ENCODE measurements at places on chromosomes 7 and 10.

- no peak for DNase-seq
Measured at GRCh38 chr7:98329100-98329790, 47.8 kb downstream of the BRI3 start.

GRCh38 chr7:18828260-18828993, 289.0 kb downstream of the TWIST1 start:
- DNase-seq = no peak

DNA sequence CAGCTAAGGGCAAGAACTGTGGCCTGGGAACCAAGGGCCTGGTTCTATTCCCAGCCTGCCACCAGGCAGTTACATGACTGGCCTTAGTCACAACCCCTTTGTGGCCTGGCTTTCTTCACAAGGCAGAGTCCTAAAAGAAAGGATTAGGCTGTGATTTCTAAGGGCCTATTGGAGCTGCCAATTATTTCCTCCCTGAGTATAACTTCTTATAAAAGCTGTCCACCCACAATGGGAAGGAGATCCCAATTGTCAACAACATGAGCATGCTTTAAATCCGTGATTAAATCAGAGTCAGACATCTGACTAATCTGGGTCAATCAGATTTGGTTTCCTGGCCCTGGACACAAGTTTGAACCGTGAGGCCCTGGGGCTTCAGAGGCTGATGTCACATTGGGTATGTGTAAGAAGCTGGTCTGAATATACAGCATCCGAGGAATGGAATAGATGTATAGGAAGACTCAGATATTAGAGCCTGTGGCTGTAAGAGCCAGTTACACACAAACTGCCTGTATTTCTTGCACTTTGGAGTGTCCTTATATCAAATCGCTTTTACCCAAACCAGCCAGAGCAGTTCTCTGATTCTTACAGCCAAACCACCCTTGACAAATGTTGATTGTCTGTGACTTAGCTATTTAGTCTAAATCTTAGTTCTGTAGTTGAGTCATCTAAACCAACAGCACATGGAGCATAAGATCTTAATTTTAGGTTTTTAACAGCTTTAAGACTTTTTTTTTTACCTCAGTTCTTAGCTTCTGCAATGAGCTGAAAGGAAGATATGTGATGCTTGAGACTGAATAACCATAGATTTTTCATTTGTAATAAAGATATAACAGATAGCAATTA, 61.3 kb downstream of the ABCB4 start:
- DNase-seq = no peak

DNA sequence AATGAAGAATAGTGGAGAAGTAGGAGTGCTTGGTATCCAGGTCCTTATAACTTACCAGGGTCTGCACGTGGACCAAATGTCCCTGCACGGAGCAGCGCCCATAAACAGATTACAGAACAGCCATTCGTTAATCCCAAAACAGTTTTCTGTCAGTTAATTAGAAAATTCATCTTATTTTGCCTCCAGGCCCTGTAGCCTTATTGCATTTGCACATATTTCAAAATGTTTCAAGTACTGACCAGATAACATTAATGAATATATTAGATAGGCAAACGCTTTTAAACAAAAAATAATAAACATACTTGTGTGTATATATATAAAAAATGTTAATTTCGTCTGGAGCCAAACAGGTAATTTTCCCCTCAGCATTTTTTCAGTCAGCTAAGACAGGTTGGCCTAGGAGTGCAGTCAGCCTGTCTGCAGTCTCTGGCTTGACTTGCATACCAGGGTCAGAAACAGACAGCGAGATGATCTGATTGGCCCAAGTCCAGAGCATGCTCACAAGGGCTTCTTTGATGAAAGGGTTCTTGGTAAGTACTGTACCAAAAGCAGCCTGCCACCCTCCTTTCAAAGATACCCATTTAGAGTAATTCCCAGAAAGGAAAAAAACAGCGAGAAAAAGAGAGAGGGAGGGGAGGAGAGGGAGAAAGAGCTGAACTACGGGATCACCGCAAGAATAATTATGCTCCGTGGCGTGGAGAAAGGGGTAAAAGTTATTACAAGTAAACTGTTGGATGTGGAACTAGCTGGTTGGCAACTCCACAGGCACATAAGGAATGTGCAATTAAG, 194.4 kb upstream of the TCF7L2 start:
- no peak for DNase-seq

GRCh38 chr7:150953061-150953997, 24.8 kb downstream of the KCNH2 start:
- DNase-seq = no peak

- no peak for DNase-seq
Measured at GRCh38 chr10:122516734-122517133, 43.8 kb upstream of the DMBT1 start.

- DNase-seq = no peak
Measured at GRCh38 chr7:129017264-129017663, 37.6 kb downstream of the TNPO3 start.

DNA sequence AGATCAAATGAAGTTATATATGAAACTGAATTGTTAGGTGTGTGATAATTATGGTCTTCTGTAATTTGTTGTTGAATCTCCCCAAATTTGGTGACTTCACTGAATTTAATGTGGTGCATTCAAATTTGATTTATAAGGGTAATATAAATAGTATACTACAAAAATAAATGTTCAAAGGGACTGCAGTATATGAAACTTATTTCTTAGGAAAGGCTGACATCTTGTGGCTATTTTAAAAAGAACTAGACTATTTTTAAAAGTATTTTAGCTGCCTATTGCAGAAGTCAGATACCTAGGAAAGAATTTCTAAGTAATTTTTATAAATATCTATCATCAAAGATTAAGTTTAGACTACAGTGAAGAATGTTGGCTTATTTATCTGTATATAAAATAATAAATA, 36.6 kb downstream of the ATRNL1 start:
- peak; percentile 63 for DNase-seq

- no peak for DNase-seq
Measured at GRCh38 chr7:2943851-2944601, 99.6 kb downstream of the CARD11 start.

GRCh38 chr10:82221601-82222149, 346.7 kb downstream of the NRG3 start:
- DNase-seq = no peak

GRCh38 chr10:30782537-30783461, 153.2 kb upstream of the LYZL2 start:
- no peak for DNase-seq

- no peak for DNase-seq
Measured at GRCh38 chr10:4127518-4128315, 342.7 kb upstream of the KLF6 start.

DNA sequence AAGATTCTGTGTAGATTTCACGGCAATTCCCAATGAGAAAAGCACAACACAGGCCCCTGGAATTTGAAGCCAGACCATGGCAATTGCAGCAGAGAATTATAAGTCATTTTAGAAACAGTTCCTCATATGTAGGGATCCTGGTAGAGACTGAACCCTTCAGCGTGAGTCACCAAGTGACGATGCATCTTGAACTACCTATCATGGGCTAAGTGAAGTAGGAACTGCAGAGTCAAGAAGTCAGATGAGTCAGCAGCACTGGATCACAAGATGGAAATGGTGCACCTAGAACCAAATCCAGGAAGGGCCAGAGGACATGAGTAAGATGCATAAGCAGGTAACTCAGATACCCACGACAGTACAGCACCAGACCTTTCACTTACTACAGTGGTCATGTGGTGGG, 140.0 kb upstream of the TPK1 start:
- no peak for DNase-seq

DNA sequence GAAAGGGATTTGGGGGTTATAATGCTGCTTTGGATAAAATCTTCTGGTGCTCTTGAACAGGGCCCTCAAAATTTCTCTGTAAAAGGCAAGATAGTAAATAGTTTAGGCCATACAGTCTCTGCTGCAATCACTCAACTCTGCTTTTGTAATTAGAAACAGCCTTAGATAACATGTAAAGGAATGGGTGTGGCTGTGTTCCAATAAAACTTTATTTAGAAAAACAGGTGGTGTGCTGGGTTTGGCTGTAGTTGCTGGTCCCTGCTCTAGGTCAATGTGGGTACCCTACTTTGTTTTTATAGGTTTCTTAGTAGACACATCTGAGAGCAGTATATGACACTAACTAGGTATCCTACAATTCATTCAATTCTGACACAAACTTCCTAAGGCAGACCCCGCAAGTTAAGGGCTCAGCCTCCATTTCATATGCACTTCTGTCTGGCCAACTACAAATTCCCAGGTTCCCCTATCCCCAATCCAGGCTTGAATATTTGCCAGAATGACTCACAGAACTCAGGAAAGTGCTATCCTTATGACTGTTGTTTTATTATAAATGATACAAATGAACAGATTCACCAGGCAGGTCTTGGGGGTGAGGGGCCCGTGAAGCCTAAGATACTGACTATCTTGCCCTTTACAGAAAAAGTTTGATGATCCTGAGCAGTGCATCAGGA, 349.9 kb downstream of the RPS24 start:
- DNase-seq = no peak

DNA sequence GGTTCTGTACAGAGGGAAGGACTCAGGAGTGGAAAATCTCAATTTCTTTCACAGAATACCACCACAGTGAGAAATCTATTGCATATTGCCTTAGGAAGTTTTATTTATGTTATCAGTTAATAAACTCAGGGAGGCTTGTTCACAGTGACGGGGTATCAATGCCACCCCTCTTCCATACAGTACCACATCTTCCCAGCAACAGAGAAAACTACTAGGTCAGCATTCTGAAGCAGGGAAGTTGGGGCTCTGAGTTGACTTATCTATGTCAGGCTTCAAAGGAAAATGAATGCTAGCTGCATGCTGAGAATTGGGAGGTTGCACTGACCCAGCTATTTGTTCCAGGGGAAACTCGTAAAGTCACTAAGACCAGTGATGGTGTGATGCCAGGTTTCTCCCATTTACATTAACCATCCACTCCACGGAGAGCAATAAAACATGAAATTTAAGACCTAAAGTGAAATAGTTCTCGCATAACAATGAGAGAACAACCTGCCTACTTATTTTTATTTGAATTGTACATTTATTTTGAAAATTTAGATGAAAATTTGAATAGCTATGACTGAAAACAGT, 266.7 kb downstream of the RNLS start:
- DNase-seq = no peak

GRCh38 chr7:82760074-82760473, 316.5 kb upstream of the CACNA2D1 start:
- DNase-seq = no peak

DNA sequence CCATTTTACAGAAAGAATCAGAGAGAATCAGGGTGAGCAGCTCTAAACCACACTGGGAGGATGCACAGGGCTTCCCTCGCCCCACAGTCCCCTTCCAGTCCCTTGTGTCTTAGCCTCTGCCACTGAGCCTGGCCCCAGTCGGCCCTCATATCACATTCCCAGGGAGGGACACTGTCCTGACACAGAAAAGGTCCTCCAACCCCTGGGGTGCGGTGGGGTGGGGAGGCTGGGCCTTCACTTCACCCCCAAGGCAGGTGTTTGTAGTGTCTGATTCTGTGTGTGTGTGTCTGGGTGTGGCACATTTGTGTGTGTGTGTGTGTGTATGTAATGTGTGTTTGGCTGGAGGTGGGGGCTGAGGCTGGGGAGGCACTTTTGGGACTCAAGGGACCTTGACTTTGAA, 1.8 kb upstream of the KCP start:
- no peak for DNase-seq

GRCh38 chr10:71725998-71726579, 6.5 kb upstream of the C10orf105 start:
- no peak for DNase-seq

DNA sequence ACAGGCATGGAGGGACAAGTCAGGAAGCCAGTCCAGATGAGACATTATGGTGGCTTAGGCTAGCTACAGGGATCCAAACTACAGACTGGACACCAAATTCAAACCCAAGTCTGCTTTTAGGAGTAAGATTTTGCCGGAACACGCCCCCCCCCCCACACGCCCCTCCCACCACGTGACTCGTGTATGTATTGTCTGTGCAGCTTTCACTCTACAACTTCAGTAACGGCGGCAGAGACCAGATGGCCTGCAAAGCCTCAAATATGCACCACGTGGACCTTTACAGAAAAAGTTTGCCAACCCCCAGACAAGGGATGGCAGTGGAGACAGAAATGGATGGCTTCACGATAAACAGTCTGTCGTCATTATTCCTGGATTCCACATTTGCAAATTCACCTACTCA, 14.5 kb downstream of the HIPK2 start:
- no peak for DNase-seq

DNA sequence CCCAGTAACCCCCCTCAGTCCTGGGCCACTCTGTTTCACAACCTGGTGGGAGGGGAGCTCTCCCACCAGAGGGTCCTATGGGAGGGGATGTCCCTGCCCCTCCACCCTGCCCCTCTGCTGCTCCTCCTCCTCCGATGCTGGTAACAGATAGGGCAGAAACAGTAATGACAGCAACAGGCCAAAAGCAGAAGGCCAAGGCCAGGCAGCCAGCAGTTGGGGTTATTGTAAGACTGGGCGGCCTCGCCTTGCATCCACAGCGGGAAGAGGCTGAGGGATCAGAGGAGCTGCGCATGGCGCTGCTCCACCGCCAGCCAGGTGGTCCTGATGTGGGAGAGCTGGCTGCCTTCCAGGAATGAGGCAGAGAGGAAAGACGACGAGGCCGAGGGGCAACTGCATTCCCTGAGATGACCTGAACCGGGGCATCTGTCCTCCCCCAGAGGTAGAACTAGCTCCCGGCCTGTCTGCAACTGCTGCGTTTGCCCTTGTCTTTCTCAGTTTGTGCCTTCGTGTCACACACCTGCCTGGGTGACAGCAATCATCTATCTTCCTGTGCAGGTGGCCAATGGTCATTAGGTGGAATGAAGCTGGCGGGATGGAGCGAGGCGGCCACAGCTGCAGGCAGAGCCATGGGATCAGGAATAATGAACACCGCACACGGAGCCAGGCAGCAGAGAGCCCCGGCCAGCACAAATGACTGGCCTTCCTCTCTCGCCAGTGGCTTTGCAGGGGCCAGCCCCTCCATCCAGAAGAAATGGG, 54.0 kb upstream of the CACUL1 start:
- no peak for DNase-seq

DNA sequence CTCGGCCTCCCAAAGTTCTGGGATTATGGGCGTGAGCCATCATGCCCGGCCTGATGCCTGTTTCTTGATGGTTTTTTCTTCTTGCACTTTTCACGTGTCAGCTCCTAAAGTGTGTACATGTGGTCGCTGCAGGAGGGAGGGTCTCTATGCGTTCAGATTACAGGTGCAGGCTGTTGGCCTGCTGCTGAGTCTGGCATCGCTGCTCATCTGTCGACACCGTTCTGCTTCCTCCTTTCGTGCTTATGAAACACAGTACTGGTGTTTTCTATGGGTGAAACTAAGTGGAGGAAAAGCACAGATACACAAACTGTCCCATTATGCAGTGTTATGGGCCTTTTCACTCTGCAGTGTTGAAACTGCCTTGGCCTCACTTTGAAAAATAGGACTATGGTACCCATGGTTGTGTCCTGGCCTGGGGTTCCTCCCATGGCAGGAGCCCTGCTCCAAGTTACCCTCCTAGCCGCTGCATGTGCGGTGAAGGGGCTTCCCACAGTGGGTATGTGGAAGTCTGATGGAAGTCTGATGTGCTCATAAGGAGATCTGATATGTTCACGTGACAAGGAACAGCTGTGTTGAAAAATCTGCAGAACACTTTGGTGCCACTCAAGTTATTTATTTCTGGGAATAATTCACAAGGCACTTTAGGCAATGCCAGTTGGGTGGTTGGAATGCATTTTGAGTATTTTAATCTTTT, 23.5 kb downstream of the OGDH start:
- DNase-seq = no peak
